ENCODE measurements at places on chromosomes 1 and 21.

DNA sequence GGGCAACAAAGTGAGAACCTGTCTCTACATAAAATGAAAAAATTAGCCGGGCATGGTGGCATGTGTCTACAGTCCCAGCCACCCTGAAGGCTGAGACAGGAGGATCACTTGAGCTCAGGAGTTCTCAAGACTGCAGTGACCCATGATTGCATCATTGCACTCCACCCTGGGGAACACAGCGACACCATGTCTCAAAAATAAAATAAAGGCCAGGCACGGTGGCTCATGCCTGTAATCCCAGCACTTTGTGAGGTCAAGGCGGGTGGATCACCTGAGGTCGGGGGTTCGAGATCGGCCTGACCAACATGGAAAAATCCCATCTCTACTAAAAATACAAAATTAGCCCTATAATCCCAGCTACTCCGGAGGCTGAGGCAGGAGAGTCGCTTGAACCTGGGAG is 20.1 kb downstream of the ANKRD13C start:
- DNase-seq = no peak

GRCh38 chr1:154583773-154584172 is 16.2 kb downstream of the CHRNB2 start:
- DNase-seq = no peak

DNA sequence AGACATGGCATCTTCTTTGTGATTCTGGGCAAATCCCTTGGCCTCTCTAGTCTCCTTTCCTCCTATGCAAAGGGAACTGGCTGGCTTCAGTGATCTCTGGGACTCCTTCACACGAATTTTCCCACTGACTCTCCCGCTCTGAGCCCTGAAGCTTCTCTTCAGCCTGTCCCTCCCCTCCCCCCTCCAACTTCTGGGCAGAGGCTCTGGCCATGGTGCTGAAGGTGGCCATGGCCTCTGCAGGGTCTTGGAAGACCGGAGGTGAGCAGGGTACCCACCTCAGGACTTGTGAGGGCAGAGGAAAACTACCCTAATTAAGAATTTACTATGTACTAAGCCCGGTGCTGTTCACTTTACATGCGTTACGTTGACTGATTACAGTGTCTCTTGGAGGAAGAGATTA is 29.4 kb upstream of the POU3F1 start:
- DNase-seq = peak; percentile 20

- DNase-seq = peak; percentile 16
These were observed 727.6 kb upstream of the CHRM3 start for GRCh38 chr1:238658763-238659162.

- DNase-seq = no peak
These were observed 30.0 kb upstream of the MACF1 start for GRCh38 chr1:39174390-39175081.

DNA sequence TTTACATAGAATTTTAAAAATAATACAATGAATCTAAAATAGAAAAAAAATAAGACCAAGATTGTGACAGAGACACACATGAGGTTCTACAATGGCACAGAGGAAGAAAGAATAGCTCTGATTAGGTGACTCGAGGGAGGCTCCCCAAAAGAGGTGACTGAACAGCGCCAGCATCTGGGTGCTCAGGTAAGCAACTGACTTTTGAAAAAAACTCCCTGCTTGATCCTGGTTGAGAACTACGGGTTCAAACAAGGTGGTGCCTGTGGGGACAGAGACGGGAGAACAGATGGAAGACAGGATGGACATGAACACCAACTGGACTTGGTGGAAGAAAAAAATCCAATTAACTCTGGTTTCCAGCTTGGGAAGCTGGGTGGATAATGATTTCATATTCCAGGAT is 22.5 kb downstream of the BATF3 start:
- DNase-seq = no peak

DNA sequence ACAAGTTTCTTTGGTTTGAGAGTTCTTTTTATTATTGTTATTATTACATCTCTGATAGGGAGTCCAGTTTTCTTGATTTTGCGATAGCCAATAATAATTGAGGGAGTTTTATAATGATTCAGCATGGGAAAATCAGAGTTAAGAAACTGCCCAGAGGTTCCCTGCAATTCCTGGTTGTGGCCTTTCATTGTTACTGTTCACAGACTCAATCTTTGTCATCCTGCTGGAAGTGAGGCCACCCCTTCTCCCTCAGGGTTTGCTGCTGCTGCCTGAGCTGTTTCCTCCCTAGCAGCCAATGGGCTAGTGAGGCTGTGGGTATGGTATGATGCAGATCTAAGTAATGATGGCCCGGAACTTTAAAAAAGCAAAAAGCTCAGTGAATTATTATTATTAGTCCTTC is 50.2 kb upstream of the TACSTD2 start:
- DNase-seq = no peak

- no peak for DNase-seq
These were observed 30.7 kb upstream of the PGD start for GRCh38 chr1:10368194-10368593.

- no peak for DNase-seq
These were observed 22.1 kb downstream of the NEK2 start for GRCh38 chr1:211653293-211653692.

DNA sequence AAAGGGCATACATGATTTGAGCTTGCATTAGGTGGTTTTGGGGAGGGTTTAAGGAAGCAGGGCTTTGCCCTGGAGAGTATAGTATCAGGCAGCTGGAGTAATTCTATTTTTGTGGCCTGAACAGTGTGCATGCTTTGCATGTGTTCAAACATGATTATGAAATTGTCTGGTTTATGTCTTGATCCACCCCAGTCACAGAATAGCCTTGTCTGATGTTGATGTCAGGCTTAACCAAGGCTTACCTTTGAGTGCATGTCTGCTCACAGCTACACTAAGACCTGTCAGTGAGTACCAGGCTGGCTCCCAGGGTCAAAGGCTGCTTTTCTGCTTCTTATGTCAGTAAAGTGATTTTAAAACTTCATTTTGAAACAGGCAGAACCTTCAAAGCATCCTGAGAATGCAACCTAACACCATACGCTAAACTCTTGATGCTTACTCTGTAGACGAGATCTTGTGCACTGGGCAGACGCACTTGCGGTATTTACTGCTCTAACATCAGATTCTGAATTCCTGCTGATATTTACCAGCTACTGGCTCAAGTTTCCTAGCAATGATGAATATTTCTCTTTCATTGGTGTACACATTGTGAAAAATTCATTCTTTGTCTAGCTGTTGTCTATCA is 78.9 kb downstream of the MAP3K21 start:
- DNase-seq = no peak

DNA sequence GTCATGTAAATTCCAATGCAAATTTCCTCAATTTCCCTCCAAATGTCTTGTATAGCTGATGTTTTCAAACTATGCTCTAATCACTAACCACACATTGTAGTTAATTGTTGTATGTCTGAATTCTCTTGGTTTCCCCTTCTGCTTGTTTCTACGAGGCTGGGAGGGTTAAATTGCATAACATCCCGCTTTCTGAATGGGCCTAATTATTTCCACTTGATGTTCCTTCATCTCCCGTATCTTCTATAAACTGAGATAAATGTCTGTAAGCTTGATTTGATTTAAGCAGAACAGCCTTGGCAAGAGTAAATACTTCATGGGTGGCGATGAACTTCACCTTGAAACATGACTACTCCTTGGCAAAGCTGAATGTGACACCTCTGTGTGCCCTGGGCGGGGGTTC is 72.2 kb downstream of the SERINC2 start:
- no peak for DNase-seq
